ENCODE measurements at places on chromosomes 13 and 19. TPM values are rescaled to one million over a fixed set of nuclear protein-coding genes. Genes with fewer than 3 reads are reported as not detected.

DNA sequence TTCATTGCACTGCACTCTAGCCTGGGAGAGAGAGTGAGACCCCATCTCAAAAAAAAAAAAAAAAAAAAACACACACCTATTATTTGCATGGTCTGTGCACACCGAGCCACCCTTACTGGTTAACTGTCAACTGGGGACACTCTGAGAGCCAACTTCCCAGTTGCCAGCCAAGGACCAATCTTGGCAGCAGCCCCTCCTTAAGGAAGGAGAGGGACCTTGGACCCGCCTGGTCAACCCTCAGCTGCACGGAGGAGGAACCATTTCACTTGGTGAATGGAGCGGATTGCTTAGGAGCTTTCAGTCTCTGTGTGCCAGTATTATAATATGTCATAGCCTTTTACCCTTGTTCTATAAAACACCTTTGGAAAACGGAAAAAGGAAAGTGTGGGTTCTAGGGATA lies 24.9 kb downstream of the MICOS13 start:
- no peak for DNase-seq

DNA sequence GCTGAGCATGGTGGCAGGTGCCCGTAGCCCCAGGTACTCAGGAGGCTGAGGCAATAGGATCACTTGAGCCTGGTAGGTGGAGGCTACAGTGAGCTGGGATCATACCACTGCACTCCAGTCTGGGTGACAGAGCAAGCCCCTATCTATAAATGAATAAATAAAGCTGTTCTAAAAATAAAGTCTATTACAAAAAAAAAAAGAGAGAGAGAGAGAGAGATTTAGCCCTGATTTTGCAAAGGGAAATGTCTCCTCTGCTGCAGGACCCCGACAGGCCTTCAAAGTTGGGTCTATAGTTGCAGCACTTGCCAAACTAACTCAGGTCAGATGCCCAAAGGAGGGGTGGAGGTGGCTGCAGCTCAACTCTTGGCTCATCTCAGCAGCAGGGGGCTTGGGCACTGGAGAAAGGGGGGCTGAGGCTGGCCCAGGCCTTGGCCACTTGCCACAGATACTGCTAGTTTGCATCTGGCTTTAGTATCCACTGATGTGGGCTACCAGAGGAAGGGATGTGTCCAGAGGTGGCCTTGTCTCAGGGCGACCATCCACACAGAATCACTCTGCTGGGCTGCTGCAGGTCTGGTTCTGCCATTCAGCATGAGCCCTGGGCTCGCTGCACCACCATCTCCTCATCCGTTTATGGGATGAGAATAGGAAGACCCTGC lies 30.8 kb upstream of the AKT2 start:
- DNase-seq: no peak

DNA sequence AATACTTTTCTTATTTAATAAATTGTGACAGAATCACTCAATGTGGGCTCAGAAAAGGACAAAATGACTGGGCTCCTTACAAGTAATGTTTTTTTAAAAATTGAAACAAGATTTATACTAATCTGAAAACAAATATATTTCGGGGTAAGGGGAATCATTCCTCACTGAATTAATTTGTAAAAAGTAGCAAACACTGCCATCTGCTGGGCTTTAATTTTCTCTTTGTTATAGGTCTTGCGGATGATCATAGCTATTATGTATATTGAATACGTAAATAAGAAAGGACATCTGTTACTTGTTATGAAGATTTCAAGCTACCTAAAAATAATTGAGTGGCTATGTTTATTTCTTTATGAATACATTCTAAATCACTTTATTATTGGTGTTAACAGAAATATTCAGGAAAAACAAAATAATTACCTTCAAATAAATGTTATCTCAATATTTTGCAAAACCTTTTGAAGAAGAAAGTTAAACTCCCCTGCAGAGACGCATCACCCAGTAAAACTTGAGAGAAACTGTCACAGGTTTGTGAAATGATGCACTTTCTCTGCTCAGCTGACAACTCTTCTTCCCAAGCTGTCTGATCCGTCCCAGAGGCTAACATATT lies 17.8 kb upstream of the ENOX1 start:
- peak; percentile 60 for DNase-seq

- DNase-seq: no peak
Measured at GRCh38 chr19:45514376-45515051, 7.2 kb downstream of the VASP start.

DNA sequence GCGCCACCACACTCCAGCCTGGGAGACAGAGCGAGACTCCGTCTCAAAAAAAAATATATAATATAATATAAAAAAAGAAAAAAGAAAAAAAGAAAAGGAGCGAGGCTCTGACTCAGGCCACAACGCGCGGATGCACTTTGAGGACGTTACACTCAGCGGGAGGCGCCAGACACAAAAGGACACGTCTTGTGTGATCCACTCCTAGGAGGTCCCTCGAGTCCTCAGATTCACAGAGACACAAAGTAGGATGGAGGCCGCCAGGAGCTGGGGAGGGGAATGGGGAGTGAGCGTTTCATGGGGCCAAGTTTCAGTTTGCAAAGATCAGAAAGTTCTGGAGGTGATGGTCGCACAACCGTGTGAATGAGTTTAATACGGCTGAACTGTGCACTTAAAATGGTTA lies 8.5 kb upstream of the ABHD17A start:
- no peak for DNase-seq

Gene ZNF581
- 25.6 TPM for total RNA-seq

Gene ZNF432
- total RNA-seq: 16.0 TPM

DNA sequence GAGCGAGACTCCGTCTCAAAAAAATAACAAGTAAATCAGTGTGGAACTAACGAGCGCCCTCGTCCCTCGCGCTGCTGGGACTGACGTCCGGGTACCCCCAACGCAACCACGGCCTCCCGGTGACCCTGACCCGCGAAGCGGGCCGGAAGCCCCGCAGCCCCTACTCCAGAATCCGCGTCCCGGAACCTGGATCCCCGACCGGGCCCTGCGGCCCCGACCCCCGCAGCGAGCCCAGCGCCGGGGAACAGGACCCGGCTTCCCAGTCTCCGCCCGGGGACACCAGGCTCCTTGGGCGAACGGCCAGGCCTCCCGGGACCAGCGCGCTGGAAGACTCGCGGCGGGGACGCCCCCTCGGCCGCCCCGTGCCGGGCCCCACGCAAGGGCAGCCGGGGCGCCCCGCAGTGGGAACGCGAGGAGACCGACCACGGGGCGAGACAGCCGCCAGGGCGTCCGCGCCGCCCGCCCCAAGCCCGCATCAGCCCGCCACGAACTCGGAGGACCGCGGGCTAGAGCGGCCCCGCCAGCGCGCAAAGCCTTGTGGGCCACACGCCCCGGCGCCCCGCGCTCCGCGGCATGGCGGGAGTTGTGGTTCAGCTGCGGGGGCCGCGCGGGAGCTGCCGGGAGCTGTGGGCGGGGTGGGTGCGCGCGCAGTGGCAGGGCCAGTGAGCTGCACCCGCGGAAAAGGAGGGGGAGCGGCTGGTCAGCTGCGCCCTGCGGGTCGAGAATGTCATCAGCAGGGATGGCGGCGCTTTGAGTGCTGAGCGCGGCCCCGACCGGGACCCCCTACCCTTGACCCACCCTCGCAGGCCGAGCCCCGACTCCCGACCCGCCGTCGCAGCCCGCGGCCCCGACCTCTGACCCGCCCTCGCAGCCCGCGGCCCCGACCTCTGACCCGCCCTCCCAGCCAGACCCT lies 7.5 kb upstream of the MADCAM1 start:
- peak; percentile 96 for DNase-seq

Measured in CD8-positive, alpha-beta T cell (primary cell).